Lung (tissue), 17 donors: ENCODE measurements at places on chromosomes 3 and 15.

DNA sequence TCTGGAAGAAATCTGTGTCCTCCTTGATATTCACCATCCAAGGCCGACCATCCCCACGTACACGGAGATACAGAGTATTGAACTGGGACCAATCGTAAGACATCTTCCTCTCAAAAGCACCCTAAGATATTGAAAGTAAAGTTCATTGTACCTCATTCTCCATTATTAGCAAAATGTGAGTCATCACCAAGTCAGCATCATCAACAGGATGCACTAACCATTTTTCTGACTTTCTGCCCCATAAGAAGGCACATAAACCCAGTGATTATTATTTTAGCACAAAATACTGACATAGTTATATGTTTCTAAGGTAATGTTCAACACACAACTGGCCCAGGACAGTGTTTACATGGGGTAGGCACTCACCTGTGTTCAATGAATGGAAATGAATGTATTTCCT lies 7.4 kb downstream of the NDUFAF1 start:
- no peak for DNase-seq

GRCh38 chr3:47149339-47149933 lies 14.5 kb downstream of the SETD2 start:
- no peak for DNase-seq

GRCh38 chr15:53209396-53210042 lies 419.4 kb upstream of the ONECUT1 start:
- DNase-seq: no peak

GRCh38 chr3:160796813-160797164 lies 40.8 kb downstream of the PPM1L start:
- no peak for DNase-seq

- peak; percentile 74 for DNase-seq
Observed at GRCh38 chr3:197224034-197224444, 74.4 kb downstream of the DLG1 start.

GRCh38 chr15:71085809-71086208 lies 29.5 kb upstream of the THSD4 start:
- no peak for DNase-seq

DNA sequence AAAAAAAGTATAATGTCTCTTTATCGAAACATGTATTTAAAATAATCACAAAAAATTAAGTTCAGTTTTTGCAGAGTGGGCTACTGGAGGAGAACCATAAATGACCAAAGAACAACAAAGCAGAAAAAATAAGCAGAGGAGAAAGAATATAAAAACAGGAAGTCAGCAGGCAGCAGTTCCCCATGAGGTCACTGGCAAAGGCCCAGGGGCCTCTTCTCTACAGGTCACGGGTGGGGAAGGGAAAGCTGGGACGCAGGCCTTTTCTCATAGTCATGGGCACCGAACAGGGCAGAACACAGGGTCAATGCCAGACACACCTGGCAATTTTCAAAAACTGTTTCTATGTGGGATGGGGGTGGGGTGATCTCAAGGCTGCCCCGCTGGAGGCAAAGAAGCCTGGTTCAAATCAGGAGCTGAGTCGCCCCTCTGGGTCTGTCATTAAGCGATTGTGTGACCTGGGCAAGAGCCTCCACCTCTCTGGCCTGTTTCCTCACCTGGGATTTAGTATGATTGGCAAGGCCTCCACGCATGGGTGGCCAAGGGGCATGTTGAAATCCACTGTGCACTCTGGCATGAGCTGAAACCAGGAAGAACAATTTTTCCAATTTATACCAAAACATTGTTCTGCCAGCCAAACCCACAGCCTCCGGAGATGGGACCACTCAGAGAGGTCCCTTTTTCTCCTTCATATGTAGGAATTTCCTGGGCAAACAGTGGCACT lies 43.8 kb upstream of the UACA start:
- DNase-seq: peak; percentile 54

DNA sequence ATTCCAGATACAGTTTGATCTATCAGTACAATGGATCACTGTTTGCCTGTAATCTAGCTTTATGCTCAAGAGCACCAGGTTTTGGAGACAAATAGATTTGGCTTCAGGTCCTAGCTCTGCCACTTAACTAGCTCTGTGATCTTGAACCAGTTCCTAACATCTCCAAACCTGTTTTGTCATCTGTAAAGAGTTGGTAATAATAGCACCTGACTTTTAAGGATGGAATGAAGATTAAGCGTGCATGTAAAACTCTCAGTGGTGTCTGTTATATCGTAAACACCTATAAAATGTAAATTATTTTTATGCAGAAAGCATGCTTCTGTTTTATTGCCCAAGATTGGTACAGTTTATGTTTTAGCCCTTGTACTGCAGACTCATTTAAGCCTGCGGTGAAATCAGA lies 36.5 kb downstream of the ZFAND6 start:
- no peak for DNase-seq
